ENCODE measurements at places on chromosomes 16 and 17.

DNA sequence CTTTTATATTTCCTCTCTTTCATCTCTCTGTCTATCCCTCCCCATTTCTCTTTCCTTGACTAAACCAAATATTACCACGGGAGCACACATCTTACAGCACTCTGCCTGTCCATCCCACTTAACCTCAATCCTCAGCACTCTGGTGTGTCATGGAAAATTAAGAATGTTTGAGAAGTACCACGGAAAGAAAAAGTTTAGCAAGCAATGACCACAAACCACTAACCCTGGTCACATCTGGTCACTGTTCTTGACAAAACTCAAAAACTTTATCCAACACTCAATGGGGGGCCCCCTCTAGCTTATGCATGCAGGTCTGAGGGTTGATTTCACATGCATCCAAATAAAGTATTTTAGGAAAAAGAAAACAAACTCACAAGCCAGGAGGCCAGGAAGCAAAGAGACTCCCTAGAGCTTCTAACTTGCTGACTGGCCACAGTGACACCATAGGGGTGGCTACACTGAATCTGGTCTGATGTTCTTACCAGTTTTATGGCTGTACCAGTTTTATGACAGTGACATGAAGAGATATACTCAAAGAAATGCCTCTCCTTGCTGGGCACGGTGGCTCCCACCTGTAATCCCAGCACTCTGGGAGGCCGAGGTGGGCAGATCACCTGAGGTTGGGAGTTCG lies 229.2 kb downstream of the STX8 start:
- no peak for DNase-seq
- H3K4me3 ChIP-seq = no peak overlapping the region
- H3K27ac ChIP-seq = no peak overlapping the region
- no peaks in the 10 kb centered on the region for H3K27me3 ChIP-seq
- no peaks in the 10 kb centered on the region for H3K36me3 ChIP-seq
- H3K4me1 ChIP-seq = no peaks in the 10 kb centered on the region

DNA sequence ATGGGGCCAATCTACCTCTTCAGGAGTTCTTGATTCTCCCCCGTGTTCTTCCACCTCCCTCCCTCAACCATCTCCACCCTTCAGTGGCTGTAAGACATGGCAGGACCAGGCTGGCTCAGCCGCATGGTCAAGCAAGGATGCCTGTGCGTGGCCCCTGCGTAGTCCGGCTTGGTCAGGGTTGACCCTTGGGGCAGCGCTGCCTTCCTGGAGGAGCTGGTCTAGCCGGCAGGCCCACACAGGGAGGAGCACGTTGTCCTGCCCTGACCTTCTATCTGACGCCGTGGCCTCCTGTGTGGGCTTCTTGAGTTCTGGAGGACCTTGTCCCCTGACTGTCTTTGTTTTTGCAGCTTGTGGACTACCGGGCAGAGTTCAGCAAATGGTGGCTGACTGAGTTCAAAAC lies 169.8 kb downstream of the DNAH9 start:
- no peaks in the 10 kb centered on the region for H3K27me3 ChIP-seq
- H3K27ac ChIP-seq = no peak overlapping the region
- H3K4me3 ChIP-seq = no peak overlapping the region
- no peak for DNase-seq
- no peaks in the 10 kb centered on the region for H3K36me3 ChIP-seq
- no peaks in the 10 kb centered on the region for H3K4me1 ChIP-seq

- no peaks in the 10 kb centered on the region for H3K27me3 ChIP-seq
- H3K4me3 ChIP-seq = no peak overlapping the region
- no peak overlapping the region for H3K27ac ChIP-seq
Observed at GRCh38 chr17:35255316-35255715, 12.4 kb downstream of the SLFN5 start.

- DNase-seq = no peak
- peaks cover 37% of the 10 kb centered on the region for H3K4me1 ChIP-seq
- H3K4me3 ChIP-seq = no peak overlapping the region
- no peaks in the 10 kb centered on the region for H3K36me3 ChIP-seq
- peak overlapping the region; percentile 55 for H3K27ac ChIP-seq
- no peaks in the 10 kb centered on the region for H3K27me3 ChIP-seq
Observed at GRCh38 chr17:10119203-10120108, 79.0 kb downstream of the GAS7 start.

DNA sequence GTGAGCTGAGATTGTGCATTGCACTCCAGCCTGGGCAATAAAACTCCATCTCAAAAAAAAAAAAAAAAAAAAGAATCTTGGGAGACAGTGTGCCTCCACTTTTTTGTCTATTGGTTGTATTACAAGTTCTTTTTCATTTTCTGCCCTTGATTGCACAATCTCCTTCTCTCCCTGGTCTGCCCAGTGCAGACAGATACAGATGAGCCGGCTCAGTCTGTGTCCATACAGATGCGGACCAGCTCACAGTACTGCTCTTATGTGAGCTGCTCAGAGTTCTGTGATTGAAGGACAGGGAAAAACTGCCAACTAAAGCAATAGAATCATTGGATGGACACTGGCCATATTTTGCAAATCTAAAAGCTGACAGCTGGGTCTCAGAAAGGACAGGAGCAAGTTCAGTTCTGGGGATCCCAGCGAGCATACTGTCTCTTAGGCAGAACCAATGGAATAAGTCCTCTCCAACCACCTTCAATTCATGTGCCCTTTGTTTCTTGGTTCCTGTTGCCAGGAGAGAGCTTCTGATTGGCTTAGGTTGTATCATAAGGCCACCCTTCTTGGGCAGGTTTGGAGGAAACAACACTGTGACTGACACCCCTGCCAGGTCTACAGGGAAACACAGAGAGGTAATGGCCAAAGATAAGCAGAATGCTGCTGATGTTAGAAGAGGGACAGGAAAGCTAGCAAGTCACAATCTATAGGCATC lies 495.6 kb upstream of the HSBP1 start:
- DNase-seq = no peak
- H3K27ac ChIP-seq = no peak overlapping the region
- no peaks in the 10 kb centered on the region for H3K27me3 ChIP-seq
- no peaks in the 10 kb centered on the region for H3K36me3 ChIP-seq
- no peak overlapping the region for H3K4me3 ChIP-seq
- no peaks in the 10 kb centered on the region for H3K4me1 ChIP-seq

DNA sequence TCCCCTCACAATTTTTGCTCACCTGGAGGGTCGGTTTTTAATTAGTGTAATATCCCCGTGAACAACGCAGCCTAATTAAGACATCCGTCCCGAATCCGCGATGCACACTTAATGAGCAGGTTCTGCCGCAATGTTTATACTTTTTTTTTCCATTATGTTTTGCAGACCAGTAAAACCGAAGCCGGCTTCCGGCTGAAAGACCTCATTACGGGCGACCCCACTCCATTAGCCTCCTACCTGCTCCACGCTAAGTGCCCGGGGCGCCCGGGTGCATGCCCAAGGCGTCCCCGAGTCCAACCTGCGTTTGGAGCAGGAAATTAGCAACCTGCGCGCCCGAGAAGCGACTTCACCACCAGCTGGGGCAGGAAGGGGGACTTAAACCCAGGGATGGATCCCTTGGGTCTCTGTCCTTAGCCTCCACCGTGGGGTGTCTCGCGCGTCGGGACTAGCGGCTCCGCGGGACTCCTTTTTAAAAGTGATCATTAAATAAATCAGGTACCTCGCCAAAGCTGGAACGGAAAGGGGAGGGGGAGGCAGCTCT lies 1.7 kb downstream of the RBFOX3 start:
- no peaks in the 10 kb centered on the region for H3K36me3 ChIP-seq
- H3K27me3 ChIP-seq = peaks cover 98% of the 10 kb centered on the region
- no peaks in the 10 kb centered on the region for H3K4me1 ChIP-seq

DNA sequence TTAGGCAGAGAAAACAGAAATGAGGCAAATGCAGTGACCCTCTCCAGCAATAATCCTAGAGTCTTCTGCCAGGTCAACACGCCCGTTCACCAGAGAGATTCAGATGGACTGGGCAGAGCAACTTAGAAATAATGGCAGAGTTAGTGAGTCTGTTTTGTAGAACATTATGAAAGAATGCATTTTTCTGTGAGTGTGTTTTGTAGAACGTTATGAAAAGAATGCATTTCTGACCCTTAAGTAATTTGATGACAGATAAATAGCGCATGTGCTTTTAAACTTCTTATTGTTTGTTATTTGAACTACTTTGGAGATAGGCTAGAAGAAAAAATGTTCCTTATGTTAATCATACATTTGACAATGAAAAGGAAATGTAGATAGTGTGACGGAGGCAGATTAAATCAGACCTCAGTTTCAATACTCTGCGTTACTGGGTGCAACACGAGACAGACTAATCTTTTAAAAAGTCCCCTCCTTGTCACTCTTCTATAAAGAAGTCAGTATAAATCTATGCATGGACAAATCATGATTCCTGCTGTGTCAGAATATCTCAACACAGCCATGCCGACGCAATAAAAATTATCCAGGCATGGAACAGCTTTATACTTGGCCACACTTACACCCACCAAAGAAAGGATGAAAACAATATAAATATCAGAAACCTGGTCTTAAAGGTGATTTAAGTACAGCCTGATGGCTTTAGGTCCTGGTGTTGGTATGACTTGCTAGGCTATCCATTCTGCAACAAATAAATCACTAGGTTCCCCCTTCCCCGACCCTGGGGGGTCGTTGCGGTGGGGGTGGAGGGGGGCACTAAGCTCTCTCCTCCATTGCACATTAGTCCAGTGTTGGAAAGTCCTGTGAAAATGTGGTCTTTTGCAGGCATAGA lies 47.8 kb downstream of the MARCHF10 start:
- no peaks in the 10 kb centered on the region for H3K36me3 ChIP-seq
- H3K4me1 ChIP-seq = no peaks in the 10 kb centered on the region
- no peaks in the 10 kb centered on the region for H3K27me3 ChIP-seq
- H3K27ac ChIP-seq = no peak overlapping the region
- no peak overlapping the region for H3K4me3 ChIP-seq
- no peak for DNase-seq

GRCh38 chr17:17569691-17570090 lies 21.8 kb downstream of the PEMT start:
- H3K27me3 ChIP-seq = no peaks in the 10 kb centered on the region
- H3K27ac ChIP-seq = peak overlapping the region; percentile 50
- no peak overlapping the region for H3K4me3 ChIP-seq
- no peaks in the 10 kb centered on the region for H3K36me3 ChIP-seq
- peak; percentile 77 for DNase-seq

DNA sequence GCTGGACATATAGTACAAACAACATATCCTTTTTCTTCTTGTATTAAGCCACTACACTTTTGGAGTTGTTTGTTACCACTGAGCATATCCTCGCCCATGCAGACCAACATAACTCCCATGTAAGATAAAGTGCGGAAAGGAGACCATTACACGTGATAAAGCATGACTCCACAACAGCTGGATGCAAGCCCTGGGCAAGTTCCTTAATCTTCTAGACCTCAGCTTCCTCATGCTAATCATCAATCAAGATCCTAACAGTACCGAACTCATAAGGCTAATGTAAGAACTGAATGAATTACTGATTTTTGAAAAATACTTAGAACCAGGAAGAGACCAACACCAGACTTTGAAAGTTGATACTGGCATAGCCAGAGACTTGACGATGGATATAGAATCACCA lies 47.0 kb upstream of the GSG1L start:
- no peak for DNase-seq
- no peak overlapping the region for H3K27ac ChIP-seq
- H3K4me1 ChIP-seq = no peaks in the 10 kb centered on the region
- H3K4me3 ChIP-seq = no peak overlapping the region
- peaks cover 96% of the 10 kb centered on the region for H3K36me3 ChIP-seq

DNA sequence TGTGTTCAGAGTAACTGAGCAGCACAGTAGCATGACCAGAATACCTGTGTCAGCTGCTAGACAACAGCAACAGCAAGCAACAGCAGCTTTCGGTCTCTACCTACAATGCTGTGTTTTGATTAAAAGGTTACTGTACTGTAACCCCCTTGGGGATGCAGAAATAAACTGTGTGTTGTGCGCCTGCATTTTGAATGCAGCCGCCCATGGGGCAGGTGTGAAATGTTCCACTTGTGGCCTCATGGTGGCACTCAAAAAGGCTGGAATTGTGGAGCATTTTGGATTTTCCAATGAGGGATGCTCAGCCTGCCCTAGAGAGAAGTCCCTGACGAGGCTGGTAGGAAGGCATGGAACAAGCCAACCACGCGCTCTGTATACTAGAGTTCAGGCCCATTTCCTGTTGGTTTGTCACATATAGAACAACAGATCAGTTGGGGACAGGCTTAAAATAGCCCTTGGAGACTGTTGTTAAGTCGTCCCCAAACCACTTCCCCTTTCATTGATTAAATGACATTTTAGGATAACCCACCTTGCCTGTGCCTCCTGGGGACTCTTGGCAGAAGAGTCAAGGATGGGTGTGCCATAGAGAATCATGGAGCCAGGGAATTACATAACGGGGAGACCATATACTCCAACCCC lies 27.1 kb downstream of the SCPEP1 start:
- H3K27me3 ChIP-seq = no peaks in the 10 kb centered on the region
- no peak overlapping the region for H3K27ac ChIP-seq
- peaks cover 65% of the 10 kb centered on the region for H3K36me3 ChIP-seq
- DNase-seq = no peak
- no peak overlapping the region for H3K4me3 ChIP-seq

DNA sequence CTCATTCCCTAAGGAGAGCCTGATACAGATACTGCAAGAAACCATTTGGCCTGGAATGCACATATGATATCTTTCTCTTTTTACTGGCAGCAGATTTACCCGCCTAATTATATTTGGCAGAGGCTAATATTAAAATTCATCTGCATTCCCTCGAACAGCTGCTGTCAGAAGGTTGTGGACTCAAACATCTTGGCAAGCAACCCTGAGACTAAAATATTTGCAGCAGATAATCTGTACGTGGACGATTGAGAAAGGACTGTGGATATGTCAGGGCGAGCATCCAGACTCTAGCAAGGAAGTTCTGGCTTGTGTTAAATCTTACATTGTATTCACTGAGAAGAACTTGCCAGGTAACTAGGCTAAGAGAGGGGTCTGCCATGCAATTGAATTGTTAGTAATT lies 65.2 kb downstream of the SNX20 start:
- H3K36me3 ChIP-seq = no peaks in the 10 kb centered on the region
- no peak overlapping the region for H3K4me3 ChIP-seq
- DNase-seq = no peak
- no peak overlapping the region for H3K27ac ChIP-seq

GRCh38 chr17:81442791-81443190 lies 47.5 kb downstream of the BAHCC1 start:
- H3K27me3 ChIP-seq = no peaks in the 10 kb centered on the region
- no peak overlapping the region for H3K4me3 ChIP-seq
- no peak for DNase-seq
- no peak overlapping the region for H3K27ac ChIP-seq
- peaks cover 5% of the 10 kb centered on the region for H3K36me3 ChIP-seq

- no peaks in the 10 kb centered on the region for H3K27me3 ChIP-seq
- peaks cover 10% of the 10 kb centered on the region for H3K4me1 ChIP-seq
- no peak overlapping the region for H3K4me3 ChIP-seq
- no peak for DNase-seq
- no peaks in the 10 kb centered on the region for H3K36me3 ChIP-seq
- no peak overlapping the region for H3K27ac ChIP-seq
Observed at GRCh38 chr16:75491876-75492275, 3.4 kb downstream of the CHST6 start.

GRCh38 chr16:10922328-10923145 lies 19.7 kb downstream of the DEXI start:
- no peaks in the 10 kb centered on the region for H3K27me3 ChIP-seq
- H3K27ac ChIP-seq = peak overlapping the region; percentile 88
- peaks cover 2% of the 10 kb centered on the region for H3K36me3 ChIP-seq
- no peak overlapping the region for H3K4me3 ChIP-seq

Data from heart left ventricle (tissue), 16 donors.